Activated T-helper 1 cell treated with anti-CD3 and anti-CD28 coated beads, Interleukin-2, amount 50 U/mL, for 16 hours (primary cell): ENCODE measurements at places on chromosomes 11 and 22.
A peak's percentile ranks its signal among the peaks of the same experiment; 100 is the strongest.

GRCh38 chr11:125069796-125070195, 6.7 kb downstream of the SLC37A2 start:
- no peak for DNase-seq

DNA sequence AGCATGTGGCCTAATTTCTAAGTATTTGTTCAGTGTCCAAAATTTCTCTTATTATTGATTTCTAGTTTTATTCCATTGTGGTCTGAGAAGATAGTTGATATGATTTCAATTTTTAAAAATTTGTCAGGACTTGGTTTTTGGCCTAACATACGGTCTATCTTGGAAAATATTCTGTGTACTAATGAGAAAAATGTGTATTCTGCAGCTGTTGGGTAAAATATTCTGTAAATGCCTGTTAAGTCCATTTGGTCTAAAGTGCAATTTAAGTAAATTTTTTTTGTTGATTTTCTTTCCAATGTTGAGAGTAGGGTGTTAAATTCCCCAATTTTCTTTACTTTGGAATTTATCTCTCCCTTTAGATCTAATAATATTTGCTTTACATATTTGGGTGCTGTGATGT, 78.3 kb downstream of the TECTA start:
- DNase-seq = no peak

GRCh38 chr11:118837868-118838267, 45.8 kb upstream of the CXCR5 start:
- no peak for DNase-seq

- no peak for DNase-seq
Observed at GRCh38 chr22:42286205-42286604, 15.8 kb upstream of the TCF20 start.

- no peak for DNase-seq
Observed at GRCh38 chr11:1516273-1517067, 29.9 kb upstream of the MOB2 start.

DNA sequence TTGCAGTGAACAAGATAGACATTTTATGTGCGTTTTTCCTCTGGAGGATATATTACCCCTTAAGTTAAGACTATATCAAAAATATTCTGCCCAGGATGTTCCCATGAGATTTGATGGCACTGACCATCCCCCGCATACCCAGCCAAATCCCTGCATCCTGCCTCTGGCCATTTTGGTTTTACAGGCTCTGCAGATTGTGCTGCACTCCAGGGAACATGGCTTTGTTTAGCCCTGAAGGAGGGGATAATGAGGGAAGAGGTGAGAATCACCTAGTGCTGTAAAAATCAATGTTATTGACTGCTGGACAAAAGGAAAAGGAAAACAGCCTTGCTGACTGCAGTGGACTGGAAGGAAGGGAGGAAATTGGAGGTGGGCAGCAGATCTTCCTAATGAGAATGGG, 717.4 kb downstream of the DLG2 start:
- DNase-seq = no peak

DNA sequence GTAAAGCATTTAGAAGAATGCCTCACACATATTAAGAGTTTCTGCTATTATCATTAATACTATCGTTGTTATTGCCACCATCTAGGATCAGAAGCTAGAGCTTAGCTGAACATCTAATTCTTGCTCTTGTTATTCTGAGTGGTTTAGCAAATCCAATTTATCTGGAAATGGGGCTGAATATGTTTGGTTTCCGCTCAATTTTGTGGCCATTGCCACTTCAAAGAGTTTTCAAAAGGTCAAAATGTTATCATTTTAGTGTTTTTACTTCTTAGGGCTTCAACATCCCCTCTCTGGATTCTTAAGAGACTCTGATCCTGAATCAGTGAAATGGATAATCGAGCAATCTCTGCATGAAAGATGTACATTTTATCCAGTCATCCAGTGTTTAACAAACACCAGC, 10.2 kb upstream of the PIK3IP1 start:
- DNase-seq = no peak

GRCh38 chr11:47369676-47370075, 8.7 kb downstream of the SPI1 start:
- no peak for DNase-seq

GRCh38 chr11:6757373-6757967, 14.3 kb downstream of the OR2AG2 start:
- DNase-seq = peak; percentile 27

DNA sequence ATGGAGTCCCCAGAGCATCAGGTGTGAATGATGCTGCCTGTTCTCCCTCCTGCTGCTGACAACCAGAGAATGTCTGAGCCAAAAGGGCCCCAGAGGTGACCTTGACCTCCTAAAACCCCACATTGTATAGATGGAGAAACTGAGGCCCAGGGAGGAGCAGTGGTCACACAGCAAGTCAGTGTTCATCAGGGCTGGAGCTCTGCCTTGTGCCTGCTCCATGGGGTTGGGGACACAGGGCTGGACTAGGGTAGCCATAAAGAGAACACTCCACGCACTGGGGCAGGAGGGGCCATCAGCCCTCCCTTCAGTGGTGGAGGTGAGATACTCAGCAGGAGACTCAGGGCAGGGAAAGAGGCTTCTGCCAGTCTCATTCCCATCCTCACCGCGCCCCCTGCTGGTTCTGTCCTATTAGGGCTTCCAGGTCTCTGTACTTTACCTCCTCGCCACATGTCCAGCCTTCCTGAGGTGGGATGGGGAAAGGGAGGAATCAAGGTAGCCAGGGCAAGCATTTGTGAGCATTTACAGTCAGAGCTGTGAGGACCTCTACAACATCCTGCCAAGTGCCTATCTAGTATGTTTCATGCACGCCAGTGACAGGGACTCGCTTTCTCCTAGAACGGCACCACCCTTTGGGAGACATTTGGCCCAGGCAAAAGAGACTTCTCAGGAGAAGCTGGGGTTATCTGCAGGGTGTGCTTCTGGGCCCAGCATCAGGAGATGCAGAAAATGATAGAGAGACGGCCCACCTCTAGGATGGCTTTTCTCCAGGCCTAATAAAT, 43.2 kb downstream of the NEU3 start:
- DNase-seq = peak; percentile 30

DNA sequence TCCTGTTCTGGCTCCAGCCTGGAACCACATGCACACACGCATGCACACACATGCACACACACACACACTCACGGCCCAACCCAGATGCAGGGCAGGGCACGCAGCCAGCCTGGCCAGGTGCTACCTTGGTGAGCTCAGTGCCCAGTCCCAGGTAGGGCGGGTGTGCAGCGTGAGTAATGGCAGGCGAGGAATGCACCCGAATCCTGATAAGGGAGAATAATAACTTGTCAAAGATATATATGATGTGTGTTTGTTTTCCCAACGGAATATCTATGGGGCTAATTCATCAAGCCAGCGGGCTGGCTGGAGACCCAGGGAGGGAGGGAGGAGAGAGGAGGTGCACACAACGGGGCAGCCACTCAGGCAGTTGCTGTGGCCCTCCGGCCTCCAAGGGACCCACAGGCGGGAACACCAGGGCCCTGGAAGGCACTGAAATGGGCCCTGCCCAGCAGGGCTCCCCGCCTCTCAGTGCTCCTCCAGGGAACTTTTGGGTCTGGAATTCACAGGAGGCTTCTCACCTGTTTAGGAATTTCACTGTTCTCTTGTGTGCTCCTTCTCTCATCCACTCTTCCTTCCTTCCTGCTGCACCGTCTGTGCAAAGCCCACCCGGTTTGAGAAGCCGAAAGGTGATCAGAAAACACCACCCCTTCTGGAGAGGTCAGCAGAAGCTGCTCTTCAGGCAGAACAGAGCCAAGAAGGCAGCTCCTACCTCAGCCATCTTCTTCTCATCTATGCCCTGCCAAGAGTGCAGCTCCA, 79.0 kb downstream of the BUD13 start:
- no peak for DNase-seq

DNA sequence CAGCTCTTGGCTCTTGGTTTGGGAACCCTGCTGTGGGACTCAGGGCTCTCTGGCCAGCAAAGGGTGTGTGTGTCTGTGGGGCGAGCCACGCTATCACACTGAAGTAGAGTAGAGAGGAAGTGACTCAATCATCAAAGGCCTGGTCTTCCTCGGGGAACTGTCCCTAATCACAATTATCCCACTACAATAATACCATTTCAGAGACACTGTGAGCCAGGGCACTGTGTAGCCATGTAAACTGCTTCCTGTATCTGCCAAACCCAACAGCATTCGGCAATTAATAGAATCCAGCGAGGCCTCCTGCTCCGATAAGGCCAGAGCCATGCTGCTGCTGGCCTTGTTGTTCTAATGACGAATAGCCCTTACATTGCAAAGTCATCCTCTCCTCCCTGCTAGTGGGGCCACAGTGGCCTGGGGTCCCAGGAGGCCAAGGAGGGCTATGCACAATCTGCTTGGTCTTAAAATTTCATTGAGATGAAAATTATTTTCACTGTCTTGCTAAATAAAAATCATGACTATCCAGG, 49.8 kb upstream of the LMO2 start:
- DNase-seq = no peak

DNA sequence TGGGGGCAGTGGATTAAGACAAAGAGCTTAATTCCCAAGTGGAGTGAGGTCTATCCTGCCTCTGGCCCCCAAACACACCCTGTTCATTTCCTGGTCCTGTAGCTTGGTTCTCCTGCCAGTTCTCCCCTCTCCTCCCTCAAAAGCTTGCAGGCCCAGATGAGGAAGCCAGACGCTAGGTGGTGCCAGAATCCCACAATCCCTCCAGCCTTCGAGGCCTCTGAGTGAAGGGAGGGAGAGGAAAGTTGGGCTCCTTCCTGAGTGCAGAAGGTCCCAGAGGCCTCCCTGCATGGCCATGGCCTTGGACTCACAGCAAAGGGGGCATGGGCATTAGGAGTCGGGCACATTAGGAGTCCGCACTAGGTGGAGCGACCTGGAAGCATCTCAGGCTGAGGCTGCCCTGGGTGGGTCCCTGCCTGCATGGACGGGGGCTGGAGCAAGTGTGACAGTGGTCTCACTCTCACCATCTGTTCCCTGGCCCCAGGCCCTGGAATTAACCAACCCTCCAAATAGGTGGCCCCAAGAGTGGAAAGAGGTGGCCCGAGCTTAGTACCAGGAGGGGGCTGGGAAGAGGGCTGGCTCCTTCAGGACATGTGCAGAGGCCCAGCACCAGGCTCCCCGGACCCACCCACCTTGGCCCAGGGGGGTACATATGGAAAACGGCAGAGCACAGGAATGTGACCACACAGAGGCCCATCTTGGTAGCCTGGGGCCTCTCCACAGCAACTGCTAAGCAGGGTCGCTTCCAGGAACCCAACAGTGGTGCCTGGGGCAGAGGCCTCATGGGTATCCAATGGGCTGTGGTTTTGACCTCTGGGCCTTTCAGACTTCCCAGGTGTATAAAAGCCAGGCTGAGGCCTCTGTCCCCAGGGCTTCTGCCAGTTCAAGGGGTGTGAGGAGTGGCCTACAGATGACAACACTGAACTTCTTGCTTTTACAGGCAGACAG, 5.2 kb downstream of the FXYD2 start:
- no peak for DNase-seq

DNA sequence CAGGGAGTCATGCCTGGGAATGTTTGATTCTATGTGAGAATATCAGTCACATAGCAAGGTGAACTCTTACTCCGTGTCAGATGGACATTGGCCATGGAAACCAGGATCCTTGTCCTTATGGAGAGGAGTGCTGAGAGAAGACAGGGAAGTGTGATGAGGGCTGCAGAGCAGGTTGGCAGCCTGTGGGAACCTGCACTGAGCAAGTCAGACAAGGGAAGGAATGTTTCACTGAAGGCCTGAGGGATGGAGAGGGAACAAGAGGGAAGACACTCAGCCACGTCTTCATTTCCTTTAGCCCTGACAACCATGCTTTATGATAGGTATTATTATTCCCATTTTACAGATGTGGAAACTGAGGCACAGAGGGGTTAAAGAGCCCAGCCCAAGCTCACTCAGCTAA, 38.4 kb upstream of the HORMAD2 start:
- no peak for DNase-seq

- DNase-seq = no peak
Observed at GRCh38 chr22:42686756-42687491, 33.7 kb downstream of the A4GALT start.

- no peak for DNase-seq
Observed at GRCh38 chr11:65224930-65225278, 36.9 kb upstream of the POLA2 start.

- DNase-seq = no peak
Observed at GRCh38 chr11:75291741-75292140, 51.2 kb downstream of the TPBGL start.

DNA sequence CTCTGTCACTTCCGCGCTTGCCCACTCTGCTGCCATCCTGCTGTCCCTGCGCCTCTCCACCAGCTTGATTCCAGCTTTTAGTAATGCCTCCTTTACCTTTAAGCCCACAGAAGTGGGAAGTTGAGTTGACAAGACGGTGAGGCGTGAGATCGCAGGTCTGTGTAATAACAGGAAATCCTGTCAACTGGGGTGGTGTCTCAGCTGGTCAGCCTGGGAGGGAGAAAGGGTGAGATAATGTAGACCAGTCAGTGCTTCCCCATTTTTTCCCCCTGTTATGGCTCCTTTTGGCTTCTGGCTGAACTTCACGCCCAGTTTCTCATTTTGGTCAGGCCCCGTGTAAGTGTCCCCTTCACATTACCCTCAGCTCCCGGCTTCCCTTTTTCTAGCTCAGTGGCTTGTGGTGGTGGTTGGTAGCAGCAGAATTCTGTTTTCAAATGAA, 98.9 kb downstream of the TRAF6 start:
- DNase-seq = no peak

DNA sequence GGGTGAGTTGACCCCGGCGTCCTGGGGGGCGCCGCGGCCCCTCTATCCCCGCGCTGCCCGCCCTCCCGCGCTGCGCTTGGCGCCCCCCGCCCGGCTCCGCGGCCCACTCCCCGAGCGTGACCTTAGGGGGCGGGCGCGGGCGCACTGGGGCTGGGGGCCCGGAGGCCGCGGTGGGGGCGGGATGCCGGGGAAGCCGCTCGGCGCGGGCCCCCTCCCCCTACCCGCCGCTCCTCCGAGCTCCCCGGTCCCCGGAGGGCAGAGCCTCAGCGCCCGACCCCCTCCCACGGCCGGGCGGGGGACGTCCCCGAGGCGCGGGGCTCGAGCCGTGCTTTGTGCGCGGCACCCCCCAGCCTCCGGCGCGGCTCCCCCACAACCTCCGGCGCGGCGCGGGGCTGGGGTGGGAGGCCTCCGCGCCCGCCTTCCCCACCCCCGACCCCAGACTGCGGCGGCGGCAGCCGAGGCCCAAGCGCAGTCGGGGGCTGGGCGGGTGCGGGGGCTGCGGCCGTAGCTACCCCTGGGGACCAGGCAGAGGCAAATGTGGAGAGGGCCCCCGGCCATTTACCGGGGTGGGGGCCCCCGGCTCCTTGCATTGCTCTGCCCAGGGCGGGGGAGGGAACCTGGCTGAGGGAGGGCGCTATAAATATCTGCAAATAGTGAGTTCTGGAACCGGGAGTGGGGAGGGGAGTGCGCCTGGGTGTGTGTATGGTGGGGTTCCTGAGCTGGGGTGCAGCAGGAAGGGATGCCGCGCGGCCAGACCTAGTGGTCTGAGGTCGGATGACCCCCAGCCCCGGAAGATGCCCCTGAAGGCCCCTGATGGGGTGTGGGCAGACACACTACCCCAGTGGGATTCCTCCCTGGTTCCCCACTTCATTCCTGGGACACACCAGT, 988 bp downstream of the MGAT3 start:
- no peak for DNase-seq

- no peak for DNase-seq
Observed at GRCh38 chr11:94271885-94272372, 32.5 kb upstream of the IZUMO1R start.
